ENCODE measurements at places on chromosomes 12 and 14.

DNA sequence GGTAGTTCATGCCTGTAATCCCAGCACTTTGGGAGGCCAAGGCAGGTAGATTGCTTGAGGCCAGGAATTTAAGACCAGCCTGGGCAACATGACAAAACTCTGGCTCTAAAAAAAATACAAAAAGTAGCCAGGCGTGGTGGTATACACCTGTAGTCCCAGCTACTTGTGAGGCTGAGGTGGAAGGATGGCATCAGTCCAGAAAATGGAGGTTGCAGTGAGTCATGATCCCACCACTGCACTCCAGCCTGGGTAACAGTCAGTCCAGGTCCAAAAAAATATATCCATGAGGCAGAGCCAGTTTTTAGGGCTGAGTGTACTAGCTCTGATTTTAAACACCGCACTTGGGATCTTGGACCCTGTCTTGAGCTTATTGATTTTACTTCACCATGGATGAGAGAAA lies 30.6 kb upstream of the FICD start:
- no peak for DNase-seq

GRCh38 chr14:32908196-32909084 lies 30.2 kb upstream of the NPAS3 start:
- no peak for DNase-seq

GRCh38 chr14:92466059-92466458 lies 47.5 kb upstream of the RIN3 start:
- DNase-seq: no peak

GRCh38 chr12:56374726-56375597 lies 12.3 kb upstream of the APOF start:
- DNase-seq: no peak

- DNase-seq: no peak
These were observed 29.5 kb upstream of the HIGD1C start for GRCh38 chr12:50922820-50923219.

- no peak for DNase-seq
These were observed 27.0 kb upstream of the HIGD1C start for GRCh38 chr12:50925342-50925651.

DNA sequence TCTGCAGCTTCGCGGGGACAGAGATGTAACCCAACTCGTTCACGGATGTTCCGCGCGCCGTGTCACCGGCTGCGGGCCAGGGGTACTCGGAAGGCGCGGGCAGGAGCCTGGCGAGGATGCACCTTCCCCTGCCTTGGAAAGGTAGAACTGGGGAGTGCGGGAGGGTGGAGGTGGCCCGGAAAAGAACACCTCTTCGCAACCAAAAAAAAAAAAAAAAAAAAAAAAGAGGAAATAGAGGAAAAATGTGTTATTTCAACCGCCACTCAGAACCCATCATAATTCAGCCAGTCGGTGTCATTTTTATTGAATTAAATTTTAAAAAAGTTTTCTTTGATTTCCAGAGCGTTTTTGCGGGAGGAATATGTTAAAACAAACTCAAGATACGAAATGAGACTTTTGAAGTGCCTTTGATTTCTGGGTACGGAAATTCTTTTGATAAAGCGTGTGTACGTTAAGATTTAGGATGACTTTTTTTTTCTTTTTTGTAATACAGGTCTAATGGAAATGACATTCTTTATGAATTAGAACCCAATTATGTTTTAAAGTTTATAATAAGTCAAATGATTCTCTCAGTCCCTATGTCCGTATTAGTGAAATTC lies 8.9 kb downstream of the CDKN1B start:
- DNase-seq: no peak

GRCh38 chr12:55922126-55922525 lies 5.6 kb downstream of the PYM1 start:
- DNase-seq: no peak

GRCh38 chr14:21072031-21072473 lies 1.9 kb downstream of the ARHGEF40 start:
- DNase-seq: no peak

GRCh38 chr12:99154983-99155336 lies 492.6 kb upstream of the GARIN6 start:
- DNase-seq: no peak

- DNase-seq: no peak
These were observed 2.3 kb upstream of the GARIN2 start for GRCh38 chr14:67186789-67187584.

DNA sequence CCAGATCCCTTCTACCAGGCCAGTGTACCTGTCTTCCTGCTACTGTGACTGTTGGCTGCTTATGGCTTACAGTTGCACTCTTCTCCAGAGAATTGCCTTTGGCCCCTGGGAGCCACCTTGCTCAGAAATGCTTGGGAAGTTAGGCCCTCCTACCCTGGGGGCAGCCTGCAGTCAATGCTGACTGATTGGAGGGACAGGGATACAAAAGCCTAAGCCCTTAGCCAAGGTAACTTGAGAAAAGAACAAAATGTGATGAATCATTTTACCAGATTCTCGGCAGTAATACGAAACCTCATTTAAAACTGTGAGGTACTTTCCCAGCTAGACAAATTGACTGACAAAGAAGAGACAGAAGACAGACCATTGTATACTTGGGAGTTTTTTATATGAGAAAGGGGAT lies 47.3 kb downstream of the PTCSC3 start:
- DNase-seq: no peak

GRCh38 chr12:33536431-33536830 lies 96.8 kb upstream of the SYT10 start:
- DNase-seq: no peak

GRCh38 chr12:24599736-24600135 lies 349.2 kb downstream of the BCAT1 start:
- DNase-seq: no peak
